ENCODE measurements at places on chromosomes 1 and 21.
A peak's percentile ranks its signal among the peaks of the same experiment; 100 is the strongest.

GRCh38 chr21:46057710-46058241, 40.1 kb upstream of the COL6A2 start:
- no peak for DNase-seq

DNA sequence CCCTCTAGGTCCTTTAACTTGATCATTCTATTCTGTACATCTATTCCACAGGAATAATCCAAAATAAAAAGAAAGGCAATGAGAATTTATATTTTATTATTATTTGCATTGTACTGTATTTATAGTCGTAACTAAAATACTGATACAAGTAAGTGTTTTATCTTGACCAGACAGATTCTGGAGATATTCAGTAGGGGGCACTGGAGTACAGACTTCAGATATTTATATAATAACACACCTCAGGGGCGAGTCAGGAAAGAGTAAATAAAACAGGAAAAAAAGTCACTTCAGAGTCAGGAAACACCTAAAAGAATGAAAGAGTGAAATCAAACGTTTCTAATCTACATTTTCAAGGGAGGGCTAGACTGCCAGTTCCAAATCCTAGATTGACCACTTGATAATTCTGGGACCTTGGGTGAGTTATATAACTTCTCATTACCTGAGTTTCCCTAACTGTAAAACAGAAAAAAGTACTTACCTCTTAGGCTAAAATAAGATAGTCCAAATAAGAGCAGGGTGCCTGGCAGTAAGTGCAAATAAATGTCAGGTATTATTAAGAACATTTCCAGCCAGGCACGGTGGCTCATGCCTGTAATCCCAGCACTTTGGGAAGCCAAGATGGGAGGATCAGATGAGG, 31.1 kb upstream of the MTF1 start:
- peak; percentile 34 for DNase-seq

GRCh38 chr1:112502826-112503225, 5.9 kb upstream of the WNT2B start:
- DNase-seq = no peak

DNA sequence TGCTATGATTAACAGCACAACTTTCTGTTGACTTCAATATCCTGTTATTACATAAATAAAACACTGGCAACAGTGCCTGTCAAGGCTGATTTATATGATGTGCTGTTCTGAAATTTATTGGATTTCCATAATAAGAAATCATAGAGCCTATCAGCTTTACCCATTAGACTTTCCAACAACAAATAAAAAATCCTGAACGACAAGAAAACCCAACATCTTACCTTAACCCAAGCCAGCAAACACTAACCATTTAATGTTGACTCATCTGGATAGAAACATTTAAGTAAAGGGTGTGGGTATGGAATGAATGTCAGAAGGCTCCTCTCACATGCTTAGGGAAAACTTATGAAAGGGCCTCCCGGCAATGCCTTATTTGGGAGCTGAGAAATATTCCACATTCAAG, 165.1 kb downstream of the SLC45A1 start:
- no peak for DNase-seq

DNA sequence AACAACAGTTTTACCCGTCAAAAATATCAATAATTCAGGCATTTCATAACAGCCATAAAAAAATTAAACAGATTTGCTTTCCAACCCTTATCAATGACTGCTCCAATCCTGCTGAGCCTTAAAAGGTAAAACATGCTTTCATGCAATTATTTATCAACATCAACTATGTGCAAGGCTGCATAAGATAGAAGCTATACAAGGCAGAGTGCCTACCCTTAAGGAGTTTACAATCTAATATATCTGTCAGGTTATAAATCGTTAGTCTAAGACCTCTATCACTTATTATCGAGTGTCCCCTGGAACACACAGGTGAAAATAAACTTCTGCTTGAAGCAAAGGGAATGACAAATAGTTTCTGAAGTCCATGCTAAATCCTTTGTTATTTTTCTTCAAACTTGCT, 1.8 kb downstream of the ERRFI1 start:
- no peak for DNase-seq

GRCh38 chr1:202576816-202577215, 133.4 kb downstream of the SYT2 start:
- no peak for DNase-seq

DNA sequence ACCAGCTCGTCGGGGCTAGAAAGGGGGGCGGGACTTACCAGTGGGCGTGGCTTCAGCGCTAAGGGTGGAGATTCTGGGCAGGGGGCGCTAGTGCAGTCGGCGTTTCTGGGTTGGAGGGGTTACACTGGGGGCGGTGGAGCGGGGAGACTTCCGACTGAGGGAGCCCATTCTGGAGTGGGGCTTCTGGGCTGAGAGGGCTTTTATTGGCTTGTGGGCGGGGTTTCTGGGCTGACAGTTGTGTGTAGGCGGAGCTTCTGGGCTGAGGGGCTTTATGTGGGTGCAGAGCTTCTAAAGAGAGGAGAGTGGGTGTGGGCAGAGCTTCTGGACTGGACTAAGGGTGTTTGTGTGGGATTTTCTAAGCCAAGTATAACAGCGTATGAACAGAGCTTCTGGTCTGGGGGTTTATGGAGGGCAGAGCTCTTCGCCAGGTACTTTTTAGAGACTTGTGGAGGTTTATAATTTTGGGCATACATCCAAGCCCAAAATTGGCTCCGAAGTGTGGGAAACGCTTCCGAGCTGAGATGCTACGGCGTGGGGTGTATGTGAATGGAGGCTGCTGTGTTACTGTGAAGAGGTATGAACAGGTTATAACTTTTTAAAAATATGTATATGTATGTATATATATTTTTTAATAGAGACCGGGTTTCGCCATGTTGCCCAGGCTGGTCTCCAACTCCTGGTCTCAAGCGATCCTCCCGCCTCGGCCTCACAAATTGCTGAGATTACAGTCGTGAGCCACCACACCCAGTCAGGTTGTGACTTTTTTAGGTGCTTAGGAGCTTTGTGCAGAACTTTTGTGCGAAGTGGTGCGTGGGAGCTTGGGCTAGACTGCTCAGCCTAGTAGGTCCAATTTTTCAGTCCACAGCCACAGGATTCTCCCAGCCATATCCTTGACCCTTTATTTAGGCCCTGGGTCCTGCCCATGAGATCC, 825 bp downstream of the TMEM39B start:
- peak; percentile 89 for DNase-seq

- DNase-seq = no peak
These were observed 11.5 kb upstream of the MYOC start for GRCh38 chr1:171663854-171664575.

DNA sequence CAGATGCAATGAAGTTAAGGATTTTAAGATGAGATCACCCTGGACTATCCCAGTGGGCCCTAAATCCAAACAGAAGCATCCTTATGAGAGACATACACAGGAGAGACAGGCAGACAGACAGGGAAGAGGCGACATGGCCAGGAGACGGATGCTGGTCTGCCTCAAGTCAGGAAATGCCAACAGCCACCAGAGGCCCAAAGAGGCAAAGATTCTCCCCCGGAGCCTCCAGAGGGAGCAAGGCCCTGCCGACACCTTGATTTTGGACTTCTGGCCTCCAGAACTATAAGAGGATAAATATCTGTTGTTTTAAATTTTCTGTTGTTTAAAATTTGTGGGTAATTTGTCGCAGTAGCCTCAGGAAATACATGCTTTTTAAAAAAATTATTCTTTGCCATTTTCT, 116.4 kb downstream of the GLIS1 start:
- no peak for DNase-seq

GRCh38 chr1:91546876-91547275, 46.2 kb downstream of the CDC7 start:
- no peak for DNase-seq

DNA sequence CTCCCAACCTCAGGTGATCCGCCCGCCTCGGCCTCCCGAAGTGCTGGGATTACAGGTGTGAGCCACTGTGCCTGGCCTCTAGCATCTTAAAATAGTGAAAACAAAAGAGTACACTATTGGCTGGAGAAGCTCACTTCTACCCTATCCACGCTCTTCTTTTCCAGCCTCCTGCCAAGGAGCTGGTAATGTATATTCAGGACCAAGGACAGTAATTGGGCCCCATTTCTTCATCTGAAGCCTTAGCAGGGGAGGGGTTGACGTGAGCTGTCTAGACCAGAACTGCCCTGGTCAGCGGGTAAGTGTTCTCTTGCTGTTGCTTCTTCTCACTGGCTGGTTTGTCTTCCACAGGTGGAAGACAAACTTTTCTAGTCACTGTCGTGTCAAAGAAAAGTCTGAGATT, 70.2 kb downstream of the DNM3 start:
- DNase-seq = no peak
